ENCODE measurements at places on chromosomes 5 and 9.

DNA sequence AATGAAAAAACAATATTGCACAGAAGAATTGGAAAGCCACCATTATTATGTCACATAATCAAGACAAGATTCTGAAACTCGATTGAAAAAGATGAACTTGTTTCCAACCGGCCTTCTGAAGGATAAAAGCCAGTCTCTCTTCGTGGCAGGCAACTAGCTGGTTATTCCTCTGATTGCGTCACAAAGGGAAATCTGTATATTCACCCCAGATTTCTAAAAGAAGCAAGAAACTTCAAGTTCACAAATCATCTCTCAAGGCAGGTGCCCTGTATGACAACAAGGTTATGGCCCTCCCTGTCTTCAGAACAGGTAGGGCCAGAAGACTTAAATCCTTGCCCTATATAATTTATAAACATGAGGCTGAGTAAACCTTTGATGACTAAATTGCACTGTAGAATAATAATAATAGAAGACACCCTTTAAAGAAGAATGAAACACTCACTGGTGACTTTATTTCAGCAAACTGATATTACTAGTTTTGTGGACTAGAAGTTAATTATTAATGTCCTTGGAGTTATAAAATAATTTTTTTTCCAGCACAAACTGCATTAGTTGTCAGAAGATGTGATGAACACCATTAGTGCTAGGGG lies 2.9 kb upstream of the KLF4 start:
- no peak for DNase-seq

DNA sequence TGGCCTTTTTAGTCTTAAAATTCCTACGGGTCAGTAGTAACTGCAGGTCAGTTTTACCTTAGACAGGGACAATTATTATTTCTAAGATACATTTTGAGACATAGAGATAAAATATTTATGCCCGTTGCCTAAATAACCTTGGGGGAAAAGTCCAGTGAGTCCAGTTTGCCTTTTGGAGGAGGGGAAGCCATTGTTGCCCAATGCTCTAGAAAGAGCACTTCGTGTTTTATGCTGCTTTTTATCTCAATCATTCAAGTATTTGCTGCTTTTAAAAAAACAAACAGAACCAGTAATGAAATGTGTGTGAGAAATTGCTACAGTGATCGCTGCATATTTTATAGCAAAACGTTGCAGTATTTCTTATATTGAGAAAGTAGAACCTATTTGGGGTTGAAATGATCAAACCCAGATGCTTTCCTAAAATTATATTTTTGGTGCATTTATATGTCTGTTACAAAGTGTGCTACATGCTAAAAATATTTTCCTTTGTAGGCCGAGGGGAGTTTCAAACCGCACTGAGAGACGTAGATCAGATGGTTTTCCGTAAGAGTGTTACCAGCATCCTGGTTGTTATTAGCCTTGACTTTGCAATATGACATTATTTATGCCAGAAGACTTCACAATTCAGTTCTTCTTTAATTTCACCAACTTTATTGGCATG lies 266.8 kb downstream of the AOPEP start:
- no peak for DNase-seq

- DNase-seq, result peak; percentile 97
Measured at GRCh38 chr5:65190328-65191053, 291.2 kb downstream of the ADAMTS6 start.

DNA sequence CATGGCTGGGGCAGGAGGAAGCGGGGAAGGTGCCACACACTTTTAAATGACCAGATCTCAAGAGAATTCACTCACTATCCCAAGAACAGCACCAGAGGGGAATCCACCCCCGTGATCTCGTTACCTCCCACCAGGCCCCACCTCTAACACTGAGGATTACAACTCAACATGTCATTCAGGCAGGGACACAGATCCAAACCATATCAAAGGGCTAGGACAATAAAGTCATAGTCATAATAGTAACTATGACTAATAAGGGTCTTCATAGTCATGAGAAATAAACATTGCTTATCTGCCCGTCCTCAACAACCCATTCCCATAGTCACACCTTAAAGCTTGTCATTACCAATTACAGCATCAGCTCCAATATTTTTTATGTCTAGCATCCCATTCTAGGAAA lies 65.3 kb upstream of the SMC2 start:
- no peak for DNase-seq

GRCh38 chr9:123016631-123017030 lies 16.8 kb upstream of the GPR21 start:
- no peak for DNase-seq

DNA sequence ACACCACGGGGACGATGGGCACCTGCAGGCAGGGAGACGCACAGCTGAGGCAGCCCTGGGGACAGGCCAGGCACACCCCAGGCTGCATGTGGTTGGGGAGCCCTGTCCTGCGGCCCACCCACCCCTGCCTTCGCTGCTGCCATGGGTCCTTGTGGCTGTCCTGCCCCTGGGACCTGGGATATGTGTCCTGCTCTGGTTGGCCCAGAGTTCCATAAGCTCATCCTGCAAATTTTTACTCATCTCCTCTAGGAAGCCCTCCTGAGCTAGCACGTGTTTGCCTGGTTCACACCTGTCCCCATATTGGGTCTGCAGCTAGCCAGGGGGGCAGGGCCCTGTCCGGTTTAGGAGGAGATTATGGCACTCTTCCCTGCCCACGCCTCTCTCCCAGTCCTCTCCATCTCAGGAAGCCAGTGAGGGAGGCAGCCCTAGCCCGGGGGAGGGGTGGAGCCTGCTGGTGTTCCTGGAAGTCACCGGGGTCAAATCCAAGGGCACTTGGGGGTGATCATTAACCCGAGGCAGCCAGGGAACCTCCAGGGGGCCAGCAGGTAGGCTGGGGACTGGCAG lies 12.2 kb downstream of the EGFL7 start:
- no peak for DNase-seq

- DNase-seq, result no peak
Measured at GRCh38 chr9:136312436-136312835, 8.5 kb upstream of the CCDC187 start.

DNA sequence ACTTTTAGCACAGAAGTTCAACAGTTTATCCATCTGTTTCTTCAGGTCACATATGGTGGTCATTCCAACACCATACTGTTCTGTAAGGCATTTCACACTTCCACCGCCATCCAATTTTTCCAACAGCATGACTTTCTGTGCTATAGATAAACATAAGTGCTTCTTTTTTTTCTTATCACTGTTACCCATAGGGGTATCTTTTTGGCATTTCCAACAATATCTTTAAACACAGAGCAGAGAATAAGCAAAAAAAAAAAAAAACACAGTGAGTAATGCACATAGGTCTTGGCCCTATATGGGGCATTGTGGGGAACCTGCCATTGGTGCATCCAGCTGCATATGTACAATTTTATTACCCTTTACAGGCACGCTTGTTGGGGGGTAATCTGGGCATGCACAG lies 12.2 kb upstream of the ZNF367 start:
- no peak for DNase-seq

GRCh38 chr5:155651-156410 lies 35.5 kb upstream of the LRRC14B start:
- no peak for DNase-seq

- no peak for DNase-seq
Measured at GRCh38 chr5:81068063-81068462, 107.9 kb downstream of the RASGRF2 start.

DNA sequence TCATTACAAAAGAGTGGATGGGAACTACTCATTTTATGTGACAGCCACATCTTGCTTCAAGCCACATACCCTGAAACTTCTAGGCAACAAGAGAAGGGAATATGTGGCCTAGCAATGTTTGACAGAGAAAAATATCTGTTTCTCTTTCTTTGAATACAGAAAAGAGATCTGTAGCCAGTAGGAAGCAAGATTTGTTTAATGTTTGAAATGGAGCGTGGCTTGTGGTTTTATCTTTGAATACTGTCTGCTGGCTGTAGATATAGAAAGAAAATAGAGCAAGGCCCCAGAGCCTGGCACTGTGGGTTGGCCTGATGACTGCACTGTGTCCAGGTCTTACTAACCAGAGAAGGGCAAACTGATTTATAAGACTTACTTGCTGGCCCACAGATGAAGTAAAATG lies 133.8 kb downstream of the ARHGEF28 start:
- DNase-seq, result no peak

GRCh38 chr5:142859037-142859436 lies 88.9 kb downstream of the ARHGAP26 start:
- no peak for DNase-seq

- DNase-seq, result peak; percentile 92
Measured at GRCh38 chr9:110744715-110745384, 76.3 kb downstream of the MUSK start.

GRCh38 chr9:129103595-129103965 lies 7.0 kb downstream of the CRAT start:
- no peak for DNase-seq

GRCh38 chr5:82406205-82406773 lies 128.1 kb upstream of the RPS23 start:
- peak; percentile 91 for DNase-seq

GRCh38 chr5:96548905-96549304 lies 113.3 kb upstream of the CAST start:
- no peak for DNase-seq

GRCh38 chr9:92607088-92607487 lies 62.8 kb downstream of the IPPK start:
- peak; percentile 40 for DNase-seq

- no peak for DNase-seq
Measured at GRCh38 chr5:179234563-179235135, 110.6 kb downstream of the ADAMTS2 start.

GRCh38 chr9:111150181-111150580 lies 111.9 kb upstream of the LPAR1 start:
- no peak for DNase-seq

GRCh38 chr5:39211773-39212172 lies 7.6 kb downstream of the FYB1 start:
- no peak for DNase-seq

DNA sequence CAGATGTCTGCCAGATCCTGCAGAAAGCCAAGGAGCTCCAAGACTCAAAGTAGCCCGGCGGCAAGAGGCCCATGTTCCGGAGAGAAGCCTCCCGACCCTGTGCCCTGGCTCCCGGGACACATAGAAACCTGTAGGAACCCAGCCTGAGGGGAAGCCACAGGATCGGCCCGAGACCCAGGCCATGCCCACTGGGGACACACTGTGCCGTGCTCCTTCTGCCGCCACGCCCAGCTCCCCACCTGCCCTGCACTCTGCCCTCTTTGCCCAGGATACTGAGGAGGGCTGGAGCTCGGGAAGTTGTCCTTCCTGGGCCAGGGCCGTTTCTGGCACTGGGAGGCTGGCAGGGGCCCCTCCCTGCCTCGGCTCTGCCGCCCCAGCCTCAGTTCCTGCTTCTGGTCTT lies 10.5 kb upstream of the ENDOG start:
- no peak for DNase-seq
